HT1080 (cell line): ENCODE measurements at places on chromosomes 7 and 10.
A peak's percentile ranks its signal among the peaks of the same experiment; 100 is the strongest.

GRCh38 chr7:47552621-47553020 lies 29.3 kb downstream of the TNS3 start:
- DNase-seq, result peak; percentile 48

- DNase-seq, result no peak
These were observed 35.8 kb upstream of the GNAI1 start for GRCh38 chr7:80098795-80099194.

- no peak for DNase-seq
These were observed 136.9 kb downstream of the CFTR start for GRCh38 chr7:117616694-117617093.

- DNase-seq, result peak; percentile 49
These were observed 83.5 kb downstream of the IDE start for GRCh38 chr10:92490387-92490786.

- peak; percentile 10 for DNase-seq
These were observed 47.7 kb upstream of the ZNF92 start for GRCh38 chr7:65325793-65326432.

DNA sequence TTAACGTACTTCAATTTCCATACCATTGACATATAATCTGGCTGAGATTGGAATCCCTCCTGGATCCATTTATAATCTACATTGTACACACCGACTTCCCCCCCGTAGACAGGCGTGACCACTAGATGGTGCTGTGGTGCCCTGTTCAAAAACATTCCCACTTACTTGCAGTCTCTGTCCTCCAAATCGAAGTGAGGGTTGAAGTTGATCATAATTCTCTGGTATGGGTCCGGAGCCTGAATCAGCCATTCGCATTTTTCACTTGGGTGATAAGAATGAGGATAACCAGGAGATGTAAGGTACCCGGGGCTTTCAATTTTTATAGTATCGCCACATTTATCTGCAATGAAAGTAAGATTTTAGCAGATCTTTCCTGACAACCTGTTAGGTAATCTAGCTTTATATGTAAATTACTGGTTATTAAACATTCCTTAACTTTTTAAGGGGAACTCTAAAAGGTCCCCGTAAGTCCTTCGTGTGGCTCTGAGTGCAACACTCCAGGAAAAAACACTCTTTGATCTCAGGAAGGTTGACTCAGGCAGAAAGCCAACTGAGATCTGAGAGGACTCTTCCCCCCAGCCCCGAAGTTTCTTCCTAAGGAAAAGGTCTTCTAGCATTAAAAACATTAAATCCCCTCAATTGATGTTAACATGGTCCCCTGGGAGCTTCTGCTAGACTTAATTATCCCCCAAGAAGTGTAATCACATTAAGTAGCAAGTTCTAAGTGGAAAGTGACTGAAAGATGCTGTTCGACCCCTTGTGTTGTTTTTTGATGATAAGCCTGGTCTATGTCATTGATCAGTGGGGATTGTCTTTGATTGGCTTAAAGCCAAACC lies 3.7 kb downstream of the NRP1 start:
- peak; percentile 85 for DNase-seq

DNA sequence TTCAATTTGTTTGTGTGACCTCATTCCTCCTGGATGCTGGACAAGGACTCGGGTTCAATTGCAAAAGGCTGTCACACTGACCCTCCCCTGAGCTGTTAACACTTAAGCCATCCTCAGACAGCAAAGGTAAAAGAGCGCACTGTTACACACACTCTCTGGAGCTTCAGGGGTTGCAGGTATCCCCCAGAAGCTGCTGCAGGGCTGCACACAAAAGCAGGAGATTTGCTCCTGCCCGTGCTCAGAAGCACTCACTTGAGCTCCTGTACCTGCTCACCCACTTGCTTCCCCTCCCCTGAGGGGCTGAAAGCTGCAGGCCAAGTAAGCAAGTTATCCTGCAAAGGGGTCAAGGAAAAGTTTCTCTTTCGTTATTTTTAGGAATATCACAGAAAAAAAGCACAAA lies 886.2 kb upstream of the ZWINT start:
- no peak for DNase-seq

DNA sequence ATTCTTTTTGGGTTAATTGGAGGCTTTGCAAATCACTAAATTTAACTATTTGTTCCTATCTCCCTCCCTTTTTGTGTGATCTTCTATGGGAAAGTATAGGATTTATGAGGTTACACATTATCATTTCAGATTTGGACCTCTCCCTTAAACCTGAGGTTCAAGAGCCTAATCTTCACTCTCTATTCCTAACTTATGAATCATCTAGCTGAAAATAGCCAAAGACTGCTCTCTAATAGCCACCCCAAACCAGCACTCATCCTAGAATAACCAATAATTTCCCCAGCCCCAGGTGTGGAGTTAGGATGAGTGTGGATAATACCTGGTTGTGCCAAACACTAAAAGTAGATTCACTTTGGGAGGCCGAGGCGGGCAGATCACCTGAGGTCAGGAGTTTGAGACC lies 499.2 kb downstream of the GFRA1 start:
- DNase-seq, result no peak

DNA sequence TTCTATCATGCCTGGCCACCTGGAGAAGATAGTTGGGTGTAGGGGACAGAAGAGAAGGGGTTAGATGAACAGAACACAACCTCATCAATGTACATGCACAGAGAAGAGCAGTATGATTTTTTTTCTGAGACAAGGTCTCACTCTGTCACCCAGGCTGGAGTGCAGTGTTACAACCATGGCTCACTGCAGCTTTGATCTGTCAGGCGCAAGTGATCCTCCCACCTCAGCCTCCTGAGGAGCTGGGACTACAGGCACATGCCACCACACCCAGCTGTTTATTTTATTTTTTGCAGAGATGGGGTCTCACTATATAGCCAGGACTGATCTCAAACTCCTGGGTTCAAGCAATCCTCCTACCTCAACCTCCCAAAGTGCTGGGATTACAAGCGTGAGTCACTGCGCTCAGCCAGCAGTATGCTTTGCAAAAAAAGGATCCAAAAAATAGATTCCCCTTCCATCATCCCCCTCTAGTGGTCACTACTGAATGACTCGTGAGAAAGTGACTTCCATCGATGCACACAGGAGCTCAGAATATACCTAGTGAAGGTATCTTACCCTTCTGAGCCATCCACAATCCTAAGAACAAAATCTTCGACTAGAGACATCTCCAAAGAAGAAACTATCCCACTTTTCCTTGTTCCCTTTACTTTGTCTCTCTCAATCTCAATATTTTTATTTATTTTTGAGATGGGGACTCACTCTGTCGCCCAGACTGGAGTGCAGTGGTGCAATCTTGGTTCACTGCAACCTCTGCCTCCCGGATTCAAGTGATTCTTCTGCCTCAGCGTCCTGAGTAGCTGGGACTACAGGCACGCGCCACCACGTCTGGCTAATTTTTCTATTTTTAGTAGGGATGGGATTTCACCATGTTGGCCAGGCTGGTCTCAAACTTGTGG lies 21.0 kb downstream of the ZCWPW1 start:
- DNase-seq, result peak; percentile 75

GRCh38 chr10:59865101-59865500 lies 41.3 kb downstream of the CCDC6 start:
- peak; percentile 4 for DNase-seq

DNA sequence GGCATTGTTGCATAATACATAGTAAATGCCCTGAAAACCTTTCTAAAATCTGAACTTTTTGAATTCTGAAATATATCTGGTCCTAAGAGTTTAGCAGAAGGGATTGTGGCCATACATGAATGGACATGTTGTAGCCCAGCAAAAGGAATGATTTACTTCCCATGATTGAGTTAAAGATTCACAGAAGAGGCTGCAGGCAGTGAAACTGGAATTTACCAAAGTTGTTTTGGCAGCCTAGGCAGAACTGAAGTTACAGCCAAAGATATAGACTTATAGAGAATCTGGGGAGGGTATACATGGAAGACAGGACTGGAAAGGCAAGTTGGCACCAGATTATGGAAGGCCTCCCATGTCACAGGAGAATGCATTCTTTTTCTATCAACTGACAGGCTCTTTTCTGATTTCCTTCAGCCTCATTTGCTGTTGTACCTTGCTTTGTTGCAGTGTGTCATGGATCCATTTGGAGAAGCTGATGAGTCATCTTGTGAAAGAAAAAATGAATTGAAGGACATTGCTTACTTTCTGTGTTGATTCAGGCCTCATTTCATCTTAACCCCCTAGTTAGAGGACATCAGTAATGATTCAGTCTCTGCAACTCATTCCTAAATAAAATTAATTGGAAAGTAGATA lies 356.2 kb upstream of the LRGUK start:
- DNase-seq, result peak; percentile 75

GRCh38 chr10:3167611-3168330 lies 4.8 kb downstream of the PITRM1 start:
- DNase-seq, result no peak

- DNase-seq, result peak; percentile 15
These were observed 80.7 kb downstream of the GCC1 start for GRCh38 chr7:127504715-127505114.

- DNase-seq, result peak; percentile 8
These were observed 48.7 kb upstream of the PTPRZ1 start for GRCh38 chr7:121824276-121824675.

DNA sequence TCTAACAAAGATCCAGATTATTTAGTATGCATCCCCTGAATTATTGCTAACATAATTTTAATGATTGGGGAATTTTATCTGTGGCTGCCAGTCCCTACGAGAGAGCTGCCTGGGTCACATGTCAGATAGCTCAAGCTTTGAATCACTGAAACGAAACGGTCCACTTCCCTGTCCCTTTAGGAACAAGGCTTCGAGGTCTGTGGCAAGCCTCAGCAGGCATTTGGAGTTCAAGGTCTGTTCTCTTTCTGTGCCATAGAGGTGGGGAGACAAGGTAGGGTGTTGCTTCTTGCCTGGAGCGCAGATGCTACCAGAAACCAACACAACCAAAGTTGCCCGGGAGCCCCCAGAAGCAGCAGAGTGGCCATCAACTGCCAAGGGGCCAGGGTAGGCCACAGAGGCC lies 13.9 kb upstream of the SH2D4B start:
- no peak for DNase-seq

DNA sequence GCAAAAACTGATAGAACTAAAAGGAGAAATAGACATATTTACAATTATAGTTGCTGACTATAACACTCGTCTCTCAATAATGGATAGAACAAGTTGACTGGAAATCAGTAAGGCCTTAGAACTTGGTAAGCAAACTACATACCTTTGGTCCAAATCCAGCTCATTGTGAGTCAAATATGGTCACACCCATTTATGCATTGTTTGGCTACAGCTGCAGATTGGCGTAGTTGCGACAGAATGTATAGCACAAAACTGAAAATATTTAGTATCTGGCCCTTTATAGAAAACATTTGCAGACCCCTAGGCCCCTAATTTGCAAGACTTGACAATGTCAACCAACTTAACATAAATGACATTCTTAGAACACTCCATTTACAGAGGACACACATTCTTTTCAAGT lies 103.6 kb upstream of the EGR2 start:
- no peak for DNase-seq

GRCh38 chr10:131961047-131961776 lies 20.5 kb downstream of the BNIP3 start:
- no peak for DNase-seq

GRCh38 chr10:21260066-21260465 lies 265.4 kb downstream of the SKIDA1 start:
- no peak for DNase-seq

DNA sequence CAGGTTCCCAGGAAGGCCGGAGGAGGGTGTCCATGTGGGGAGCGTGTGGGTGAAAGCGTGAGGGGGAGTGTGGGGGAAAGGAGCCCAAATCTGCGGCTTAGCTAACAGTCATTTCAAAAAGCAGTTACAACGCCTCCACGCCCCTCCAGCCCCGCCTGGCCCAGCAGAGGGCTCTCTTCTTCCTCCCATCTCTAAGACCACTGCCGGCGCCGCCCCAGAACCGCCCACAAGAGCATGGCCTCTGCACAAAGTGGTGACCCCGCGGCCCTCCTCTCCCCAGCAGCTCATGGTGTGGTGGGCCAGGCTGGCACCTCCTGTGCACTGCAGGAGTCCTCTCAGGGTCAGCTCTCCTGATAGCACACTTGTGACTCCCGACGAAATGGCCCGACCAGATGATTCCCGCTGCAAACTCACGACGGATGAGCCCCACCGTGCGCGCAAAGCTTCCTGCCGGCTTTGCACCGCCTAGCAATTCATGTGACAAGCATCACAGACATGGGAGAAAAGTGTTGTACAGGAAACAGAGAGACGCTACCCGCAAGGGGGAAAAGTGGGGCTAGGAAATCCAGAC lies 12.4 kb upstream of the HUS1 start:
- DNase-seq, result peak; percentile 35

DNA sequence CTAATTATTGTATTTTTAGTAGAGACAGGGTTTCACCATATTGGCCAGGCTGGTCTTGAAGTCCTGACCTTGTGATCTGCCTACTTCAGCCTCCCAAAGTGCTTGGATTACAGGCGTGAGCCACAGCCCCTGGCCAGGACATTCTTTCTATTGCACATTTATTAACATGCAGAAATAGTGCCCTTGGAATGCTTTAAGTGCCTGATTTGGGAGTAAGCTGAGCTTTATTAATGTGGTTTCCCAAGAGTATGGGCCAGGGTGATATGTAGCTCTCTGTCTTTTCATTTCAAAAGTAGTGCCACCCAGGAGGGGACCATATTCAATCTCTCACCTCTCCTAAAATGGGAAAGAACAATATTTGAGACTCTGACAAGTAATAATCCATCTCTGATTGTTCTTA lies 970.7 kb downstream of the KCNMA1 start:
- DNase-seq, result no peak

GRCh38 chr7:110204527-110204926 lies 886.4 kb upstream of the LRRN3 start:
- peak; percentile 5 for DNase-seq

- no peak for DNase-seq
These were observed 262.0 kb downstream of the GLI3 start for GRCh38 chr7:41974870-41975557.

DNA sequence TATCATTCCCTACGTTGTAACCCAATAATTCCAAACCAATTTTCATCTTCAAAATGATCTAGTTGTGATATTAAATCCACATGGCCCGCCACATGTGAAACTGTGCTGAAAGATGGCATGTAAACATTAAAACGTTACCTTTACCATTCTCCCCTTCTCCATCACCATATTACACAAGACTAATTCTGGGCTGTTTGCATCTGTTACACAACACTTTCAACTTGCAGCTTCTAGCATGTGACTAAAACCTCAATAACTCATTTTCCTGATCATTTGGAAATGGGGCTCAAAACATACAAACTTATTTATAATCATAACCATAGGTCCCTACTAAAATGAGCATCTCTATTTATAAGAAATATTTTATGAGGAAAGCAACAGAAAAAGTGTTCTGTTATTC lies 4.7 kb downstream of the MTERF1 start:
- DNase-seq, result no peak
